ENCODE measurements at places on chromosomes 12 and 14.
A peak's percentile ranks its signal among the peaks of the same experiment; 100 is the strongest.

GRCh38 chr12:97559267-97559666 lies 96.7 kb downstream of the RMST start:
- no peak for DNase-seq

DNA sequence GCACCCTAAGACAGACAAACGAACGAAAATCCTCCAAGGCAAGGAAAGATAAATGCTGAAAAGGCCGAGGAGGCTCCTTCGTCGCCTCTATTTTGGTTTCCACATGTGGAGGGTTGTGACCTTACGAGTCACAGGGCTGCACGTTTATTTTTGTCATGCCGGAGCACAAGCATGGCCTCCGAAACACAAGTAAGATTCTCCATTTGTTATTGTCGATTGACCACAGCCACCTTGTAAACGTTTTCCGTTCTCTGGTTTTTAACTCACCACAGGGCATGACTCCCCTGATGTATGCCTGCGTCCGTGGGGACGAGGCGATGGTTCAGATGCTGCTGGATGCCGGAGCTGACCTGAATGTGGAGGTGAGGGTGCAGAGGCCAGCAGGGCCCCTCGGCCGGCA lies 73.1 kb upstream of the PWP1 start:
- DNase-seq, result no peak

- no peak for DNase-seq
These were observed 4.0 kb downstream of the ACVRL1 start for GRCh38 chr12:51911307-51911706.

DNA sequence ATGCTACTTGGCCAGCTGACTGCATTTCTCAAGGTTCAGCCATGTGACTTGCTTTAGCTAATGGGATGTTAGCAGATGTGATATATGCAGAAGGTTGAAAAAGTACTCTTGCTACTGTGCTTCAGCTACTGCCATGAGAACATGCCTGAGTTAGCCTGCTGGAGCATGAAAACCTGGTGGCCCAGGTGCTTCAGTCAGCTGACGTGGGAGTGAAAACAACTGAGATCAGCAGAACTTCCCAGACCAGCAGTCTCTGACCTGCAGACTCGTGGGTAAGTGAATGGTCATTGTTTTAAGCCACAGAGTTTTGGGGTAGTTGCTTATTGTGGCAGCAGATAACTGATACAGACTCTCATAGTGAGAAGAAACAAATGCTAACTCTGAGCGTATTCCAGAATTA lies 118.6 kb upstream of the GRIN2B start:
- no peak for DNase-seq

DNA sequence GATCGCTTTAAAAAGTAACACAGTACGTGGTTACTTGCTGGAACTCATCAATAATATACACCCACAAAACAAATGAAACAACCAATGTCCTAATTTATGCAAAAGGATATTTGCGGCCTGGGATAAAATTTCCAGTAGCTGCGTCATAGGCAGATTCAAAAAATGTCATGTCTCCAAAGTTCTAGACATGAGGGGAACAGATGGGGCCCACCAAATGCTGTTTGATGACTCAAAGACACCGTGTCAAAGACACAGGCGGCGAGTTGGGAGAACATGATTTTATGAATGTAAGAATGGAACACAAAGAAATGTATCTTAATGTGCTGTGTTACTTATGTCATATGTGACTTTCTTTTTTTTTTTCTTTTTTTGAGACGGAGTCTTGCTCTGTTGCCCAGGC lies 34.3 kb upstream of the NCOR2 start:
- DNase-seq, result no peak

GRCh38 chr12:132717531-132718387 lies 7.1 kb downstream of the PGAM5 start:
- DNase-seq, result peak; percentile 26

- no peak for DNase-seq
These were observed 8.0 kb downstream of the YY1 start for GRCh38 chr14:100246809-100247428.

DNA sequence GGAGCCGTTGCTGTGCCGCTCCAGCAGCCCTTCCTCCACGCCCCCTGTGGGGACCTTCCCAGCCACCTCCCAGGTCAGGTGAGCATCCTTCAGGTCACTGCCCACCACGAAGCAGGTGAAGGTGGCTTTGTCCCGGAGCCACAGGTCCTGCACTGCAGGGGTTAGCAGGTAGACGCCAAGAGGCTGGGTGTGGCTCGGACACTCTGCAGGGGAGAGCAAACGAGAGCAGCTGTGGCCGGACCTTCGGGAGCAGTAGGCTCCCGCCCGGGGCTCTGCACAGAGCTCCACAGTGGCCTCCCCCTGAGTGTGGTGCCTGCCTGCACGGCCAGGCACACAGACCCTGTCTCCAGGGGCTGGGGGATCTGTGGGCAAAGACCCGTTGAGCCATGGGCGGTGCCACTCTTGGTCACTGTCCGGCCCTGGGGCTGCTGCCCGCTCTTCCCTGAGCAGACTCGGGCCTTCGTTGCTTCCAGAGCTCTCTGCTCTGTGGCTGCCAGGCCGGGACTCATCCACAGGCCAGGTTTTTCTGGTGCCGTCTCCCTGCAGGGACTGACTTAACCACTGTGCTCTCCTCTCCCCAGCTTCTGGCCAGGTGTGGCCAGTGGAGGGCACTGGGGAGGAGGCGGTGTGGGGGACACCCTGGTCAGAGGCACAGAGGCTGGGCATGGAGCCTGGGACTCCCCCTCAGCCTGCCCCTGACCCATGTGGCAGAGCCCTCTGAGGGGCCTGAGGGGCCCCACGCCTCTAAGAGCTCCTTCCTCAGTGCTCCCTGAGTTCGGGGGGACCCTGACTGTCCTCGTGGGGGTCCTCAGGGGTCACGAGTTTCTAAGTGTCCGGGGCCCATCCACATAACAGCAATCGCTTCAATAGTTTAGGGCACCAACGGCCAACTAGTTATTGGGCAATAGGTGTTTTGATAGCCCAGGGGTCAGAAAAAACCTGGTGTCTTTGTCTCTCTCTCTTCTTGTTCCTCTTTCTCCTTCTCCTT lies 314.9 kb downstream of the TMEM121 start:
- DNase-seq, result no peak

DNA sequence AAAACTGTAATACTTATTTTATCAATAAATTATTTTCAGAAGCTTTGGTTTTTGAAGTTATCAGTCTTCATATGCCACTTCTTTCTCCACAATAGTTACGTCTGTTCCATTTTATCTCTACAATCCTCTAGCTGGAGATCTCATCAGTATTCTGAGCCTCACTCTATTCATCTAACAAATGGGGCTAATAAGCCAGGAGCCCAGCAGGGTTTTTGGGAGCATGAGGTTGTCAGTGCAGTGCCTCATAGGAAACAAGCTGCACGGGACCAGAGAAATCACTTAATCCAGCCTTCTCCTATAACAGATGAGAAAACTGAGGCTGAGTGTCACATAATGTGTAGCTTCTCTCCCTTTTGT lies 501.9 kb upstream of the RGS6 start:
- no peak for DNase-seq

DNA sequence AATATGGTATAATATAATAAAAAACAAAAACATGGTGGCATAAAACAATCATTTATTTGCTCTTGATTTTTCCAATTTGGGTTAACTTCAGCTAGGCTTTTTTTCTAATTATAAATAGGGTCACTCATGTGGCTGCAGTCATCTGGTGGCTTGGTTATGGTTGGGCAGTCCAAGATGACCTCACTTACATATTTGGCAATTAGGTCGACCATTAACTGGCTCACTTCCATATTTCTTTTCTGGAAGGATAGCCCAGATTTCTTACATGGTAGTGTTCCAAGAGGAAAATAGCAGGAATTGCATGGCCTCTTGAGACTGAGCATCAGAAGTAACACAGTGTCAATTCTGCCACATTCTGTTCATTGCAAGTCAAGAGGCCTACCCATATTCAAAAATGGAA lies 153.4 kb downstream of the FUT8 start:
- DNase-seq, result no peak

DNA sequence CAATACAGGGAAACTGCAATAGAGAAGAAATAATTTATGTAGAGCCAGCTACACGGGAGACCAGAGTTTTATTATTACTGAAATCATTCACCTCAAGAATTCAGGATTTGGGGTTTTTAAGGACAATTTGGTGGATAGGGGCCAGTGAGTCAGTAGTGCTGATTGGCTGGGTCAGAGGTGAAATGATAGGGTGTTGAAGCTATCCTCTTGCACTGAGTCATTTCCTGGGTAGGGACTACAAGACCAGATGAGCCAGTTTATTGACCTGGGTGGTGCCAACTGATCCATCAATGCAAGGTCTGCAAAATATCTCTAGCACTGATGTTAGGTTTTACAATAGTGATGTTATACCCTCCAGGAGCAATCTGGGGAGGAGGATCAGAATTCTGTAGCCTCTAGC lies 486.3 kb downstream of the LRIG3 start:
- no peak for DNase-seq

GRCh38 chr14:29749327-29749726 lies 178.3 kb downstream of the PRKD1 start:
- DNase-seq, result no peak

GRCh38 chr14:68501614-68502052 lies 291.2 kb downstream of the ZFP36L1 start:
- no peak for DNase-seq

DNA sequence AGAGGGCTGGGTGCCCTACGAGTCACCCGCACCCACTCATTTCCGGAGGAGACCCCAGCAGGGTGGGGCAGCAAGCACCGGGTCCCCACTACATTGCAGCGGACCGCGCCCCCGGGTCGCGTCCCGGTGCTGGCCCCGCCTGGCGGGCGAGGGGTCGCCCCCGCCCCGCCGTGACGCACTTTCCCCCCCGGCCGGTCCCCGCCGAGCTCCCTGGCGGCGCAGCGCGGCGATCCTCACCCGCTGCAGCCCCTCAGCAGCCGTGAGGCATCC lies 106.1 kb downstream of the PRICKLE1 start:
- DNase-seq, result peak; percentile 24

DNA sequence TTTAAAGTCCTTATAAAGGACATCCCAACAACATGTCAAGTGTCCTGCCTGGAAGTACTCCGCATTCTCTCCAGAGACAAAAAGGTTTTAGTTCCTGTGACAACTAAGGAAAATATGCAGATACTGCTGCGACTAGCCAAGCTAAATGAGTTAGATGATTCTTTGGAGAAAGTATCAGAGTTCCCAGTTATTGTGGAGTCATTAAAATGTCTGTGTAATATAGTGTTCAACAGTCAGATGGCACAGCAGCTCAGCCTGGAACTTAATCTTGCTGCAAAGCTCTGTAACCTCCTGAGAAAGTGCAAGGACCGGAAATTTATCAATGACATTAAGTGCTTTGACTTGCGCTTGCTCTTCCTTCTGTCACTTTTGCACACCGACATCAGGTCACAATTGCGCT lies 40.2 kb downstream of the RIC8B start:
- no peak for DNase-seq

DNA sequence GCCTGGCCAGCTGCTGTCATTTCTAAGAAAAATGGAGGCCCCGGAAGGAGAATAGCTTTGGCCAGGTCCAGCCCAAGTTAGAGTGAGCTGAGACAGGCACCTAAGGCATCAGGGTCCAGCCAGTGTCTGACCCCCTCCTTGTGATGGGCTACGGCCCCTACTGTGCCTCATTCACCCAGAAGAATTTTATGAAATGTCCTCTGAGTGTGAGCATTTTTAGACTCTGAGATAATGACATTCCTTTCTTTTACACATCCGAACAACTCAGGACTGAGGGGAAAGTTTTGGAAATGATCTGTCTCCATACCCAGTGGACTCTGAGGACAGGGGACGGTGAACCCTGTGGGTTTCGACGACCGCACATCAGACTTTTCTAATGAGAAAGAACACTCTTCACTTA lies 50.4 kb downstream of the SLC24A4 start:
- no peak for DNase-seq

DNA sequence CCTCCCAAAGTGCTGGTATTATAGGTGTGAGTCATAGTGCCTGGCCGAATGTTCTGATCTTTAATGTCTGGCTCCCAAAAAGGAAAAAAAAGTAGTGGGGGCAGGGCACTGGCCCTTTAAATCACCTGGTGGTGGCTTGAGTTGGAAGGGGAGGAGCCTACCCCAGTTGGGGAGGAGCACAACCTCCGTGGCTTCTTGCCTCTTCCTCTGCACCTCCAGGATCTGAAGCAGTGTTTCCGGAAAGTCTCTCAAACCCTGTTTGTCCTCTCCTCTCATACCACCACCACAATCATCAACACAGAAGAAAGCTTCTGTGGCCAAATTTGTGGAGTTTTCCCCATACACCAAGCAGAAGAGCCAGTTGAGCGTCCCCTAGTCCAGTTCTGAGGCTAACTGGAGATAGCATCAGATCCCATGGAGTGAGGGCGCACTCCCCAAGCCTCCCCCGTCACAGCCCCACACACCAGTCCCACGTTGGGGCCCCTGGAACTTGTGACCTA lies 24.3 kb upstream of the RCOR1 start:
- peak; percentile 78 for DNase-seq

DNA sequence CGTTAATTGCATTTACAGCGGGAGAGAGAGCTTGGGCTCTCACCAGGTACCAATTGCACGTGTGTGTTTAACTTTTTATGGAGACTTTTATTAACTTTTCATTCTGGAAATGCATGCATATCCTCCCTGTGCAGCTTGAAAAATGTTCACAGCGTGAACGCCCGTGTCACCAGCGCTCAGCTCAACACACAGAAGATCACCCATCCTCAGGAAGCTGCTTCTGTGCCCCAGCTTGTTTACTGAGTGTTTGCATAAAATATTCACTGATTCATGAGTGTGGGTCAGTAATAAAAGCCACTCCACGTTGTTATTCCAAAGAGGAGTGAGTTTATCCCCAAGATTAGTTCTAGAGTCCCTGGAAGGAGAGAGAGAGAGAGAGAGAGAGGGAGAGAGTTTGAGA lies 75.5 kb upstream of the FZD10 start:
- no peak for DNase-seq

GRCh38 chr12:22275843-22276242 lies 58.7 kb downstream of the ST8SIA1 start:
- no peak for DNase-seq

GRCh38 chr14:91796617-91797347 lies 64.9 kb upstream of the CATSPERB start:
- no peak for DNase-seq

GRCh38 chr12:12019881-12020280 lies 50.9 kb upstream of the BCL2L14 start:
- no peak for DNase-seq

GRCh38 chr14:104681689-104682074 lies 7.7 kb upstream of the INF2 start:
- DNase-seq, result no peak

- DNase-seq, result no peak
These were observed 295.7 kb downstream of the ADGRD1 start for GRCh38 chr12:131249246-131250027.

DNA sequence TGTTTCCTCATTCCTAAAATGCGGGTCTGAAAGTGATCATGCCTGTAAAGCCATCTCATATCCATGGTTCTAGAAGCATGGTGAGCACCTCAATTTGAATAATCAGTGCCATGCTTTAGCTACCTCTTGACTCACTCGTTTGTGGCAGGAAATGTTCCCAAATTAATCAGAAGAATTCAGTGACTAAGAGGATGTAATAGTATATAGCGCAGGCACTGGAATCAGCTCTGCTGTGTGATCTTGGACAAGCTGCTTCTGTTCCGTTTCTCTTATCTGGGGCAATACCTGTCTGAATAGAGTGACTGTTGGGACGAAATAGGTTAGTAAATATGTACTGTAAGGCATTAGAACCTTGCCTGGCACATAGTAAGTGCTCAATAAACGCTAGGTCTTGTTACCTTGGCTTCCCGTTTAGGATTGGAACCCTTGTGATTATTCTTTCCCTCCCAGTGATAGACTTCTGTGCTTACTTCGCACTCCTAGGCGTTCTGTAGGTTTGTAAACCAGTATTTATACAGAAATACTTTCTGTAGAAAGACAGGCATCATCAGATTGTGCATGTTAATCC lies 820 bp upstream of the SMAGP start:
- DNase-seq, result no peak

- DNase-seq, result no peak
These were observed 83.7 kb upstream of the IGF1 start for GRCh38 chr12:102564026-102564425.
